Activated CD8-positive, alpha-beta T cell treated with anti-CD3 and anti-CD28 coated beads, Interleukin-2, amount 10 ng/mL, durations not matched to agents 7 days and 5 days (primary cell): ENCODE measurements at places on chromosomes 13 and 19.

DNA sequence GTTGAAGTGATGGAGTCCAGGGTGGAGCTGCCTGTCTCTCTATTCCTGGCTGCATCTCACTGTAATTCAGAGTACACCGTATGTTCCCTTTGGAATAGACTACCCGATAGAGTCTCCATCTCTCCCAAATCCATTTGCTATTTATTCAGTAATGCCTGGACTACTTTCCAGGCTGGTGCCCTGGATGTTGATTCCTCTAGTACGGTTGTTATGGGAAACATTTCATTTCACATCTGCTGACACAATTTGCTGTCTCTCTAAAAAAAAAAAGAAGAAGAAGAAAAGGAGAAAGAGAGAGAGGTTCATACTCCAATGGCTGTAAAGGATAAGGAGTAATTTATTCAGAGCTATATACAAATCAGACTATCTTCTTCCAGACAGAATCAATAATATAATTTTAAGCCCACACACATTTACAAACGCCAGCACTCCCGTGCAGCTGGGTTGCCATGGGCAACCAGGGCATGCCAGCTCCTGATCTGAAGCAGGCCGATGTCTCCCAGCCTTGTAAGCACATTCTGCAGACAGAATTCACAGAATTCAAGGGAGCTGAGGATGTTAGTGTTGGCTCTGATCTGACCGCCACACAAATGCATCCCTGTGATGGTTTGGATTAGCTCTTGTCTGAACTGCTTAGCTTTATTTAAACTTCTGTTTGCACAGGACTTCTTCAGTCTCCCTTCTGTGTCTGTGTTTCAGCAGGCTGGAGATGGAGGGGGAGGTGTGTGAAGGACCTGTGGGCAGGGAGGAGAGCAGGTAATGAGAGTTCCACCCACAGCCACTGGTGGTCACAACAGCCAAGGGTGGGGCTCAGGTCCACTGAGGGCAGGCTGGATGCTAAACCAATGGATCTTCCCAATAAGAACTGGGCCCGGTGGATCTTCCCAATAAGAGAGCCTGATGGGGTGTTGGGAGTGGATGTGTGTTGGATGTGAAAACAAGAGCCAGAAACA is 66.0 kb downstream of the TEX26 start:
- H3K36me3 ChIP-seq: no peaks in the 10 kb centered on the region
- H3K27ac ChIP-seq: no peak overlapping the region
- no peak for DNase-seq
- no peaks in the 10 kb centered on the region for H3K4me1 ChIP-seq

DNA sequence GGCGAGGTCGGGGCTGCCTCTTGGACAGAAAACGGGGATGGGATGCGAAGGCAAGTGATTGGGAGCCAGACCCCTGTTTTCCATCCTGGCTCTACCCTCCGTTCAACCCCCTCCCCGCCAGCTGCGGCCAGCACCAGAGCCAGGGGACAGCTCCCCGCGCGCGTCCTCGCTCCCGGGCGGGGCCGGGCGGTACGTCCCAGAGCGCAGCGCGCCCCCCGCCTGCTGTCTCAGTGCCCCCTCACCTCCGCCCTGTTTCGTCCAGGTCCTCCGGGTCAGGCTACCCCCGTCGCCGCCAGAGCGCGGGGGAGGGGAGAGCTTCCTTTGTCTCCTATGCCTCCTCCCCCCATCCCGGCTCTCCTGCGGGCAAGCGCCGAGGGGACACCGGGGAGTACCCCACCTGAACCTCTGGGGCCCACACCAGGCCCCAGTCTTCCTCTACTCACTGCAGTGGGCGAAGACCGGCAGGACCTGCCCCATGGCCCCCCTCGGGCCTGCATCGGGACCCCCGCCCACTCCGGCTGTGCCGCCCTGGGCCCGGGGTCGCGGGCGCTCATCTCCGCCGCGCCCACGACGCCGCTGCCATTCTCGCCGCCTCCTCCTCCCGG is 396 bp downstream of the RTN2 start:
- peaks cover 6% of the 10 kb centered on the region for H3K36me3 ChIP-seq
- peaks cover 37% of the 10 kb centered on the region for H3K4me1 ChIP-seq
- no peak overlapping the region for H3K27ac ChIP-seq
- peak overlapping the region; percentile 5 for H3K4me3 ChIP-seq

- H3K27me3 ChIP-seq: no peaks in the 10 kb centered on the region
- DNase-seq: no peak
- H3K4me3 ChIP-seq: no peak overlapping the region
- H3K36me3 ChIP-seq: no peaks in the 10 kb centered on the region
Observed at GRCh38 chr13:65592731-65593130, 1637.4 kb downstream of the PCDH9 start.

DNA sequence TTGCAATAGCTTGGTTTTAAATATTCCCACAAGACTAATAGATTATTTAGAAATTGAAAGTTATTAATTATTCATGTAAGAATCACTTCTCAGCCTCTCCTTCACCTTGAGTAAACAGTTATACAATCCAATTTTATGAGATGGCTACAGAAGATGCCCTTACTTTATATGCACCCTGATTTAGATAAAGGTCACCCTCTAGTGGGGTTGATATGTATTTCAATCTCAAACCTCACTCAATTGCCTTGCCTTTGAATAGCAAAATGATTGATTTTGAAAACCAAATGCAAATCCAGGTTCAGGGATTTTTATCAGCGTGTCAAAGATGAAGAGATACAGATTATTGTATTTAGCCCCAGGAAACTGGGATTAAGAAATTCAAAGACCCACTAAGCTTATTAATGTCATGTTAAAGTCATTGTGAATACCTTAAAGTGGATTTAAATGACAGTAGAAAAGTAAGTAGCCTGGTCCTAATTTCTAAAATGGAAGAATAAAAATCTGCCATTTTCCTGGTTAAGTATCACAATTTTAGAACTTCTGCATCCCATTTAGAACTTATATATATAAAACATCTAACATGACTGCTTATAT is 305.1 kb downstream of the ITGBL1 start:
- no peaks in the 10 kb centered on the region for H3K36me3 ChIP-seq
- H3K4me1 ChIP-seq: no peaks in the 10 kb centered on the region
- DNase-seq: no peak
- H3K27me3 ChIP-seq: no peaks in the 10 kb centered on the region
- no peak overlapping the region for H3K27ac ChIP-seq

DNA sequence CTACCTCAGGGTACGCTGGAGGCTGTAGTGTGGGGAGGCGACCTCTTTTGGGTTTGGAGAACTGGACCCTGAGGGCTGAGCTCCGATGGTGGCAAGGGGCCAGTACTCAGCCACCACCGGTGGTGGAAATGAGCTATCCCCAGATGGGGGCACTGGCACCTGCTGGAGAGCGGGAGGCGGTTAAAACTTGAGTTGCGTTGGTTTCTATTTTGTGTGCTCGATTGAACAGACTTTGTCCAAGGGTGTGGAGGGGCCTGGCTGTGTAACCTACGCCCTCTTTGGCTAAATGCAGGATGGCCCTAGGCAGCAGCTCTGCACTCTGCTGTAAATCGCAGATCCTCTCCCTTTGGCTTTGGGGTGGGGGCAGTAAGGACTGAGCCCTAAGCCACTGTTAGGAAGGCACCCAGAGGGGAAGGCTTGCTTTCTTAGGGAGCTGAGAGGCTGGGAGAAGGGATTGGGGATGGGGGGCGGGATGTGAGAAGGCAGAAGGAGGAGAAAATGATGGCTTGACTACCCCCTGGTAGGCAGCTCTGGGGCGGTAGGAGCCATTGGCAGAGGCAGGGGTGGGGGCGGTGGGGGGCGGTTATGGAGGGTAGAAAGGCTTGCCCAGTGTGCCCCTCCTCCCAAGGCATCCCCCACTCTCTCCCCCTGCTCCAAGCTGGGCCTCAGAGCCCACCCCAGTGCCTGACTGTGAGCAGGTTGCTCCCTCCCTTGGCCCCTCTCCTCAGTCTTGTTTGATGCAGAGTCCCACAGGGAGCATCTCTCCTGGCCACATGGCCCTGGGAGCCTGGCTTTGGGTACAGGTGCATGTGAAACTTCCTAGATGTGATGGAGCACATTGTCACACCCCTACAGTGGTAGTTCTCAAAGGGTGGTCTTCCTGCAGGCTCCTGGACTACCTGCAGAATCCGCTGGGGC is 5.0 kb downstream of the VSTM2B start:
- peaks cover 48% of the 10 kb centered on the region for H3K27me3 ChIP-seq
- no peaks in the 10 kb centered on the region for H3K36me3 ChIP-seq
- no peak overlapping the region for H3K4me3 ChIP-seq
- no peak for DNase-seq

GRCh38 chr19:30879225-30879624 is 470.0 kb downstream of the TSHZ3 start:
- no peaks in the 10 kb centered on the region for H3K4me1 ChIP-seq
- H3K36me3 ChIP-seq: no peaks in the 10 kb centered on the region
- no peak overlapping the region for H3K27ac ChIP-seq
- no peak for DNase-seq
- no peak overlapping the region for H3K4me3 ChIP-seq

- no peak overlapping the region for H3K4me3 ChIP-seq
- DNase-seq: no peak
- no peak overlapping the region for H3K27ac ChIP-seq
- H3K27me3 ChIP-seq: no peaks in the 10 kb centered on the region
Observed at GRCh38 chr19:16946951-16947940, 58.4 kb downstream of the F2RL3 start.

DNA sequence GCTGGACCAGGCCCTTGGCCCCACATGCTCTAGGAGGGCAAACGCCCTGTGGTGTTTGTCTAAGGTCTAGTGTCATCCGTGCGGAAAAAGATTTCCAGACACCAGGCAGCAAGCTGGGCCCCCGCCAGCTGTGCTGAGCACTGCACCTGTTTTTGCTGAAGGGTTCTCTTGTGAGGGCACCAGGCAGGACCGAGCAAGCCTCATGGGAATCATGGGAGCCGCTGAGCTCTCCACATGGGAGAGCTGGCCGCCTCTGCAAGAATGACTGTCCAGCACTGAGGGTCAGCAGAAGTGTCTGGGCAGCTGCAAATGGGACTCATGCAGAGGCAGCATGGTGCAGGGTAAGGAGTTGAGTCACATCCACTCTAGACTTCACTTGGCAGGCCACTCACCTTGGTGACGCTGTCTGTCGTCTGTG is 12.0 kb downstream of the B3GNT8 start:
- no peaks in the 10 kb centered on the region for H3K27me3 ChIP-seq
- H3K27ac ChIP-seq: no peak overlapping the region
- peaks cover 26% of the 10 kb centered on the region for H3K36me3 ChIP-seq
- peaks cover 1% of the 10 kb centered on the region for H3K4me1 ChIP-seq

DNA sequence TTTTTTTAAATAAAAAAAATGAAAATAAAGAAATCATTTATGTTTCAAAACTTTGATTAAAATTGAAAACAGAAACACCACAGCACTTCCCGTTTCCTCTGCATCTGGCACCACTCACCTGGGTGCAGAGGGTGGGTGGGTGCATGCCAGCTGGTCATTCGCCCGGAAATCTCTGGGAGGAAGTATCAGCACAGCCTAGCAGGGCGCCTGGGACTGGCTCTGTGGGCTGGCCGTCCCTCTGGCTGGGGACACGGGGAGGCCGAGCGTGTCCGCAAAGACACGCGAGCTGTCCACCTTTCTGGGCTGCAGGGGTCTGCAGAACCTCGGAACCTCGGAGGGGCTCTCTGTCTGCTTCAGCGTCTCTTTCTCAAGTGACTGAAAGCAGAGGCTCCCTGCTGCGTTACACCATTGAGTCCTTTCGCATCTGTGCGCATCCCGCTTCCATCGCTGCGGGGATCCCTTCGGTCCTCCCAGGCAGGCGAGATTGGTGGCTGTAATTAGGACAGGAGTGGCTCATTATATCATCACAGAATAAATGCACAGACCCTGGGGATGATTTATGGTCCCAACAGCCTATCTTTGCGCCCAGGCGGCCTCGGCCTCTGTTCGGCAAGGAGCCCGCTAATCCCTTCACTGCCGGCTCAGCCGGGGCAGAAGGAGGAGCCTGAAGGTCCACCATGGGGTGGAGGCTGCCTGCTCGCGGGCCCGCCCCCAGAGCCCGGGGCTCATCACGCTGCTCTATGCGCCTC is 17.2 kb downstream of the CRTC1 start:
- no peaks in the 10 kb centered on the region for H3K36me3 ChIP-seq
- peak overlapping the region; percentile 90 for H3K27ac ChIP-seq
- peaks cover 25% of the 10 kb centered on the region for H3K4me1 ChIP-seq
- DNase-seq: peak; percentile 81

DNA sequence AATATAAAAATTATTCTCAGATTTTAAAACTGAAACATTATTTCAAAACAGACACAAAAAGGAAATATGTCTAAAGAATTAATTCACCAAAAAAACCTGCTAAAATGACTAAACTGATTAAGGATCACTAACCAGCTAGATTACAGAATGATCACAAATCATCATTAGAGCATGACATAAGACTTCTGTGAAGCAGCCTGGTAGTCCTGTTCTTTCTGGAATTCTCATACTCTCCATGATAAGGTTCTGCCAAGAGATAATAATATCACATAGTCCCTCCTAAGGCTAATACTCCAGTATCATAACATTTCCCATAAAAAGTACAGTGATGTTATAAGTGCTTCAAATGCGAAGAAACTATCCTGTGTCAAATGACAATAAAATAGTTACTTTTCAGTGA is 1814.9 kb downstream of the SLITRK5 start:
- no peak overlapping the region for H3K27ac ChIP-seq
- no peaks in the 10 kb centered on the region for H3K36me3 ChIP-seq
- no peaks in the 10 kb centered on the region for H3K4me1 ChIP-seq

GRCh38 chr19:33780746-33781145 is 15.9 kb upstream of the KCTD15 start:
- peaks cover 15% of the 10 kb centered on the region for H3K4me1 ChIP-seq
- no peak overlapping the region for H3K27ac ChIP-seq
- DNase-seq: no peak

DNA sequence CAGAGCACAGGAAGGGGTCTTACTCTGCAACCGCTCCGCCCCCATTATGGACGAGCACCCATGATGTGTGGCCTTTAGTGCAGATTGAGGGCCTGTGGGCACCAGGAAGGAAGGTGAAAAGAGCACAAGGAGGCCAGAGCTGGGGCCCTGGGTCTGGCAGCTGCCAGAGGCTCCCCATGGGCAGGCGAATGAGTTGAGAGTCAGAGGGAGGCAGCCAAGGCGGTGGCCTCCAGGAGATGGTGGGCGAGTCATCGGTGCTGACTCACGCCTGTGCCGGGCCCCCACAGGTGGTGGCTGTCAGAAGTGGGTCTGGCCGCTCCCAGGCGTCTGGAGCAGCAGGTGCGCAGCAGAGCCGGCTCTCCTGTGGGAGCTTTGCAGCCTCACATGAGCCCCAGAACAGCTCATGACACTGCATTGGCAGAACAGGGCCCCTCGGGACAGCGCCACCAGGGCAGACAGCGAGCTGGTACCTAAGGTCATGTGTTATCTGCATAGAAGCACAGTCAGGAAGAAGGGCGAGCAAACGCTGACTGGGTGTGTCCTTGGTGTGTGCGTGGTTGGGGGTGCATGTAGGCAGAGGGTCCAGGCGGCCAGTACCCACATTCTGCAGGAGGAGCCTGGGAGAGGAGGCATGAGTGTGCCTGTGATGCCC is 68.8 kb downstream of the CHST8 start:
- H3K27me3 ChIP-seq: peaks cover 3% of the 10 kb centered on the region
- no peak overlapping the region for H3K27ac ChIP-seq
- H3K4me3 ChIP-seq: no peak overlapping the region

DNA sequence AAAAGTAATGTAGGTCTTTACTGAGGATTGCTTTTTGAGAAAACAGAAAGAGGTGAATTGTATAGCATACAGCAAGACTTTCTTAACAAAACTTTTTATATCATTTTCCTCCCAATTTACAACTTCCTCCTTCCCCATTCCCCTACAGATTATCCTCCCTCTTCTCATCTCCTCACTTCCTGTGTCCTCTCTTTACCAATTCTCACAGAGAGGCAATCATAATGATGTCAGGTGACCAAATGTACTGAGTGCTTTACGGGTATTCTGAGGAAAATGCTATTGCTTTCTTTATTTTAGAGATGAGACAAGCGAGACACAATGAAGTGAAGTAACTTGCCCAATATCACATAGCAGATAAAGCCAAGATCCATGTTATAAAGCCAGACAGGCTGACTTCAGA is 1.7 kb upstream of the MTMR6 start:
- H3K27ac ChIP-seq: no peak overlapping the region
- H3K4me1 ChIP-seq: peaks cover 27% of the 10 kb centered on the region
- DNase-seq: no peak
- peaks cover 5% of the 10 kb centered on the region for H3K36me3 ChIP-seq
- no peak overlapping the region for H3K4me3 ChIP-seq
- H3K27me3 ChIP-seq: peaks cover 17% of the 10 kb centered on the region
